Suppressor macrophage treated with lipopolysaccharide for 4 hours (primary cell): ENCODE measurements at places on chromosomes 7 and 10.

DNA sequence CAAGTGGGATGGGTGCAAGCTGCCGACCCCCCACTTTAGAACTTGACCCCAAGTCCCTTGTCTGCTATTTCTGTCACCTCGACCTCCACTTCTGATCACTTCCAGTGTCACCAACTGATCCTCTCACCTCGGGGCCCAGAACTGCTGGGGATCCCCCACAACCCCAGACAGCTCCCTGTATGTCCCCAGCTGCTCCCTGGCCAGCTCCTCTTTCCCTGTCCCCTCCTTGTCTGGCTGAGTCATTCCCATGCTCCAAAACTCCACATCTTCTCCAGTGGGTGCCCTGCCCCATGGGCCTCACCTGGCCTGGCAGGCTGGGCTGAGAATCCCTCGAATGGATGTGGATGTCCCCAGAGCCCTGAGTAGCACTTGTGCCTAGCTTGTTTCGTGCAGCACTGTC, 154.3 kb upstream of the PCBD1 start:
- no peak for DNase-seq

DNA sequence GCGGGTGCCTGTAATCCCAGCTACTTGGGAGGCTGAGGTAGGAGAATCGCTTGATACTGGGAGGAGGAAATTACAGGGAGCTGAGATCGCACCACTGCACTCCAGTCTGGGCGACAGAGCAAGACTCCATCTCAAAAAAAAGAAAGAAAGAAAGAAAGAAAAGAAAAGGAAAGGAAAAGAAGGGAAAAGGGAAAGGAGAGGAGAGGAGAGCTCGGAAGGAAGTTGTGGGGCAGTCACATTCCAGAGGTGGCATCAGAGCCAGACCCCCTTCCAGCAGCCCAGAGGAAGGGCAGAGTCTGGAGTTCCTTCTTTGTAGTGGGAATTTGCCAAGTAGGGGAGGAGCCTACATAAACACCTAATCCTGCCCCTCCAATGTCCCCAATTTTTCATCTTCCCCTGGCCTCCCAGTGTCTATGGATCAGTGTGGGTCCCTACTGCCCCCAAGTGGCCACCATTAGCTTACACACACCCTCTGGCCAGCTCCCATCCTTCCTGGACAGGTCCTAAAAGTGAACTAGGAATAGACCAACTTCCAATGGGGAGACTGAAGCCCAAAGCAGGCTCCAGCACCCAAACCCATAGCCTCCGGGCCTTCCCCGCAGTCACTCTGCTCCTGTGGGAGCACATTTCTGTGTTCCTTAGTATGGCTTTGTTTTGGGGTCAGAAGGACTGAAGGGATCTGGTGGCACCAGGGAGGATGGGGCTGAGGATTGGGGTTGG, 39.6 kb upstream of the HSPB1 start:
- DNase-seq, result peak; percentile 75

GRCh38 chr7:916291-916941, 38.1 kb downstream of the ADAP1 start:
- no peak for DNase-seq

DNA sequence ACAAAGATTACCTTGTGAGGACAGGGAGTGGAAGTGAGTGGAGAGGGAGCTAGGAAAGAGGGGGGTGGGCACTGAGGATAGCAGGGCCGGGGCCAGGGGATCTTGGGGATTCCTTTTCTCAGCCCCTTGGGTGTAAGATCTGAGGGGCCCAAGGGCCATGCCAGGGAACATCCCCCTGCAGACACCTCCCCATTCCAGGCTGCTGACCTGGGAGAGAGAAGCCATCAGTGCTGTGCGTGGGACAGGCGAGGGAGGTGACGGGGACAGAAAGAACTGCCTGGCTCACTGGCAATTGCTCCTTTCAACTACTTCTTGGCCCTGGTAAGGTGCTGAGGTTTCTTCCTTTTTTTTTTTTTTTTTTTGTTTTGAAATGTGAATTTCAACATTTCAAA, 12.0 kb upstream of the BTBD16 start:
- DNase-seq, result no peak

- DNase-seq, result no peak
Observed at GRCh38 chr7:111789870-111790269, 227.6 kb upstream of the IMMP2L start.

- DNase-seq, result no peak
Observed at GRCh38 chr7:47826754-47827153, 121.5 kb downstream of the PKD1L1 start.

GRCh38 chr7:3861941-3862340, 560.9 kb downstream of the SDK1 start:
- DNase-seq, result peak; percentile 46

- no peak for DNase-seq
Observed at GRCh38 chr10:114347241-114347640, 57.1 kb downstream of the AFAP1L2 start.

DNA sequence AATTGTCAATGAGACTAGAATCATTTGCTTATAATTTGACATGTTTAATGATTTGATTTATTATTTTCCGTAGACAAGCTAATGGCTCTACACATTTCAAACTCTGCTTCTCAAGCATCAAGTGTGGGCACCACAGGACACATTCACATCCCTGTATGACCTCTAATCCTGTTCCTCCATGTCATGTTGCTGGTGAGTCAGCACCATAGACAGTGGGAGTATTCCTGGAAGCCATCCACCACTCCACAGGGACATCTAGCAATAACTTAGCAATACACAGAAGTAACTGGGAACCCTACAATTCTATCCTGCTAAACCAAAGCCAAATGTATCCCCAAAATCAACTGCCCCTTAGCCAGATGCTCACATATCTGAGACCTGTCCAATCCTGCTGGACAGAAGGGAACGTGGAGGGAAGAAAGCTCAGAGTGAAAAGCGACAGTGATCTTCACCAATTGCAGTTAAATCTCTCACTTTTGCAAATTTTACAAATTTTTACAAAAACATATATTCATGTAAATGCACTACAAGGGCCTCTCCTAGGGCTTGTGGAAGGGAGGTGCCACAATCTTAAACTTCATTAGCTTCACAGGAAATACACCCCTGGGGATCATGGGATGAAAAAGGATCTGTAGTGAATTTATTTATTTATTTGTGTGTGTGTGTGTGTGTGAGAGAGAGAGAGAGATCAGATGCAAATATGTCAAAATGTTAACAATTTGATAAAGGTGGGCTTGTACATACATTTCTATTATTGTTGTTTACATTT, 126.5 kb downstream of the GFRA1 start:
- no peak for DNase-seq

GRCh38 chr10:126104767-126105166, 208.4 kb downstream of the FANK1 start:
- peak; percentile 80 for DNase-seq

GRCh38 chr7:26090927-26091519, 61.0 kb upstream of the NFE2L3 start:
- DNase-seq, result peak; percentile 64

DNA sequence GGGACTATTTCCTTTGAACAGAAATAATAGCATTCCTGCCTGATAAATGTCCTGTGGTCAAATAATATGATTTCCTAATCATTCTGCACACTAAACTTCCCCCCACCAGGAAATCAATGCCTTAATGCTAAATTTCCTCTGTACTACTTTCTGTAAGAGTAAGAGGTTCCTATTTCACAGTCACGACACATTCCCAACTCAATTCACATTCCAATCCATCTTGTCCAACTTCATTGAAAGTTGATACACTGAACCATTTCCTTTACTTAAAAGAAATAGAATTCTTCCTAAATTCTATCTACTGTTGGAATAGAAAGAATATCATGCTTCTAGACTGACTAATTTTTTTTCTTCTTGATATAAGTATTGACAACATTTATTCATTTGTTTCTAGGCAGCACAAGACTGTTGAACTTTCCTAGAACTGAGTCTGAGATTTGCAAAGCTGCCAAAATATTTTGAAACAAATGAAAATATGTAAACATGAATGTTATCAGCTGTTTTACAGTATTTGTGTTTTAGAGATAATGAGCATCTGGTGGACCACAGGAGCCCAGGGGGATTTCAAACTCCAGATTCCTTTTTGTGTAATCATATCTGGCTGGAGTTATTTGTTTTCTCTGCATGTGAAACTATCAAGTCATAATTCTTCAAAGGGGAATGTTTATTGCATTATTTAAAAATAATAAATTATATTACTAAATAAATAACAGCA, 121.5 kb downstream of the TPST1 start:
- DNase-seq, result no peak

DNA sequence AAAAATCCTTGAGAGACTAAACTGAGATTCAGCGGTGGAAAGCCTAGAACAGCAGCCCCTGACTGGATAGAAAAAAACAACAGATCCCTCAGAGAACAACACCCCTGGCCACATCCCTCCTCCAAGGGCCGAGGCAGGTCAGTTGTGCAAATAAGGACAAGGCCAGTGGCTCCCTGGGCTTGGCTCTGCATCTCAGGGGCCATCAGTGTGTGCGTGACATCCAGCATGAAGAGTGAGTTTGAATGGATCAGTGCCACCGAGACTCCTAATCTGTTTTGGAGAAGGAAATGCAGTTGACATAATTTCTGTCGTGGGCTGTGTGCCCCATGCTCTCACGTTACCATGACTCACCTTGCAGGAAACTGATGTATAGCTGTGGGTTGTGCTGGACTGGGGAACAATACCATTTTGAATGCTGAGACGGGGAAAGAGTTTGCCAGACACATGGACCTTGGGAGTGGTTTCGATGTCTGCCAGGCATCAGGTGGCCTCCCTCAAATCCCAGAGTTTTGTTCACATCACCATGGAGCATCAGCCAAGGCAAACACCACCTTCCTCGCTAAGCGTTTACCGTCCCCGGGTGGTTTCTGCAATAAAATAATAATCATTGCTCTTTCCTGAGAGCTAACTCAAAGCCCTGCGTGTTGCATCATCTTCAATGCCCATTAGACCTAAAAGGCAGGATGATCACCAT, 153.2 kb upstream of the FZD8 start:
- peak; percentile 15 for DNase-seq

GRCh38 chr7:101466871-101467270, 104.2 kb downstream of the COL26A1 start:
- no peak for DNase-seq

GRCh38 chr10:15548331-15548730, 171.4 kb downstream of the ITGA8 start:
- DNase-seq, result no peak

DNA sequence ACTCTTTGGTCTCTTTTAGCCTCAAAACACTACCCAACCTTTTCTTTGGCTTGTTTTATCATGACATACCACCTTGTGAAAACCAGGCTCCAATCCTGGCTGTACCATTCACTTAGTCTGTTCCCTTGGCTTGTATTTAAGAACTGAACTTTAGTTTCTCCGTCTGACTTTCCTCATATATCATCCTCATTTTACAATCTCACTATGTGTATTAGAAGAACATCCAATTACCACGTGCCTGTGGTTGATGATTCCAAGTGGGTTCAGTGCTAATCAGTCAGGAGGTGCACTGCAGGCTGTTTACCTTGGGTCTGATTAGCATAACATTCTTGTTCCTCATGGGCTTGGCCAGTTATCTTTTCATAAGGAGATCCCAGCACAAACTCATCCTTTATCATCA, 144.8 kb upstream of the KLF14 start:
- no peak for DNase-seq

DNA sequence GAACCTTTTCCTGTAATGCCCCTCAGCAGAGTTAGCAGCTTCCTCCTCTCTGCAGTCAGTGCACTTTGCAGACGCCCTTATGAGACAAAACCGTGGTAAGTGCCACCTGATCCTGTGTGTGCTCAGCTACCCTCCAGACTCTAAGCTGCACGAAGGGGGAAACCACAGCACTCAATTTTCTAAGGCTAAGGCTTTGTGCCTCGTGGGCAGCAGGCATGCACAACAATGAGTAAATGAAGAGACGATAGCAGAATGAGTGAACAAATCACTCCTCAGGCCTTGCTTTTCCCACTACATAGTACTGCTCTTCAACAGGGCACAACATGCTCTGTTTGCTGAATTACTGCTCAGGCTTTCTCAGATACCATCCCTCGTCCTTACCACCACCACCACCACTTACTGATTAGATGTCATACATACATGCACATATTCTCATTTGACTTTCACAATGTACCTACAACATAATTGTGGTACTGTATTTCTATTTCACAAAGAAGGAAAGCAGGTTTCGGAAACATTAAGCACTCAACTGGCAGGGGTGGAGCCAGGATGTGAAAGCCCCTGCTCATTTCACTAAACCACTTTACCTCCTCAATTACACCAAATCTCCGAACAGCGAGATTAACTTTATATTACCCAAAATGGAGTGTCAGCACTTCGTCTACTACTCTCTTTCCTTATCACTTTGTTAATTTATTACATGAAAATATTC, 85.4 kb downstream of the ICA1 start:
- DNase-seq, result peak; percentile 44

DNA sequence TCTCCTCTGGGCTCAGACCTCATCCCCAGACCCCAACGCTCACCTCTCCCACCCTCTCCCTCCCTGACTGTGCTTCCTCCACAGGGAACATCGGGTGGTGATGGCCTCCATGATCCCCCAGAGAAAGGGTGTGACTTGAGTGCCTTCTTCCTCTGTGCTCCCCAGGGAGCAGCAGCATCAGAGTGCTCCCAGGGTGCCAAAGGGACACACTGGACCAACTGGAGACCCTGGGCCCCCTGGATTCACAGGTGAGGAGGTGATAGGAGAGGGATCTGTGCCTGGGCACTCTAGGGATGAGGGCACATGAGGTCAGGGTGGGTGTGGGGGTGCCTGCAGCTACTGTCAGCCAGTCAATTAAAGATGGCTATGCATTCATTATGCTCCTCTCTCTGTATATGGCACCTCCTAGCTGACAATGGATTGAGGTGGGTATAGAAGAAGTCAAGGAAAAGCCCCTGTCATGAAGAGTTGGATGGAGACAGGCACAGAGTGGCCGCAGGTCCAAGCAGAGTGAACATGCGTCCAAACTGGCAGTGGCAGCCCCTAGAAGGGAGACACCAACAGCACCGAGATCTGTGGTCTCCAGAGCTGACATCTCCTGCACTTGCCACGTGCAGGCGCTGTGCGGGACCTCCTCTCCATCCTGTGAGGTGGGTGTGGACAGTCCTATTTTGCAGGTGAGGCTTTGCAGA, 15.5 kb upstream of the VOPP1 start:
- DNase-seq, result no peak

DNA sequence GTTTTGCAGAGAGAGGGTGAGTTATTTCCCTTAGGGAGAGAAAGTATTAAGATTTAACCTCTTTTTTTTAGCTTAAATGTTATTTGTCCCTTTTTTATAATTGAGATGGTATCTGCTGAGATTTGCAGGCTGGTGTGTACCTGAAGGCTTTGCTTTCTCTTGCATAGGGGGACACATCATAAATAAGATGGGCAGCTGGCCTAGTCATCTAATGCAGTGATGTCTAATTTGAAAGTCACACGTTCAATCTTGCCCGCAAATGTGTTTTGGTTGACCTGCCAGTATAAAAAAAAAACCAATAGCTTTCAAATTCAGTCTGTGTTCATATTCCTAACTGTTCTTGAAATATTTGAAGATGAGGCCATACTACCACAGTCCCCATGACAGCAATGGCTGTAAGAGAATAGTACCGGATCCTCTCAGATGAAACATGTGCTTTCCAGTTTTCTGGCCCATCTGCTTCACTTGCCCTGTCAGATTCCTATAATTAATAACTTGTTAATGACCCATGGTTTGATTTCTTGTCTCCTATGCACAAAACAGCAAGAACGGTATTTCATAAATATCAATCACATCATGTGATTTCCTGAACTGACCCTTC, 914.2 kb downstream of the IPMK start:
- no peak for DNase-seq

GRCh38 chr10:88336334-88336733, 246.8 kb downstream of the RNLS start:
- DNase-seq, result peak; percentile 50

GRCh38 chr7:151393031-151393977, 16.5 kb downstream of the WDR86 start:
- DNase-seq, result peak; percentile 15

- no peak for DNase-seq
Observed at GRCh38 chr7:55188590-55189138, 169.8 kb downstream of the EGFR start.

GRCh38 chr7:23261843-23262452, 15.4 kb downstream of the GPNMB start:
- peak; percentile 78 for DNase-seq
